Effector memory CD4-positive, alpha-beta T cell (primary cell): ENCODE measurements at places on chromosomes 7 and 10.

DNA sequence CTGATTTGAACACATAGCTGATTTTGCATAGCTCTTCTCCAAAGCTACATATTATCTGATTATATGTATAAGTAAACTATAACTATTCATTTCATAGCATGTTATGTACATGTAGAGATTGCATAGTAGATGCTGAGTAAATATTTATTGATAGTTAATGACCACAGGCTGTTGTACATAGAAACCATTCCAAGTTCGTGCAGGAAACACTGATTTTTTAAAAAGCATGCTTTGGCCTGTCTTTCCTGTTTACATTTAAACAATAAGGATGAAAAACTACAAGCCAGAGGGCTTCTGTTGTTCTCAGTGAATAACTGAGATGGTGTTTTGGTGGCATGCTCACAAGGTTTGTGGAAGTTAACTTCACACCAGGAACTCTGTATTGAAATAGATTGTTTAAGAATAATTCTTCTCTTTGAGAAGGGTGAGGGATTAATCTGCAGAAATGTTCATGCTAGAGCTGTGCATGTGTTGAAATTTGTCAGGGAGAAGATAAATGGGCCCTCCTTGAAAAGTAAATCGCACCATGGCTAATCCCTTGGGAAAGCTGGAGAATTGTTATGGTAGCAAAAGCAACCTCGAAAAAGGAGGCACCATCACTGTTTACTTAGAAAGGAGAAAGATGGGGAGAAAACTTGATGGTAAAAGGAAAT lies 120.2 kb upstream of the SP8 start:
- DNase-seq, result no peak
- H3K27me3 ChIP-seq, result no peaks in the 10 kb centered on the region
- no peaks in the 10 kb centered on the region for H3K36me3 ChIP-seq
- no peaks in the 10 kb centered on the region for H3K4me1 ChIP-seq
- no peak overlapping the region for H3K4me3 ChIP-seq
- H3K27ac ChIP-seq, result no peak overlapping the region

- no peak overlapping the region for H3K4me3 ChIP-seq
- H3K27me3 ChIP-seq, result no peaks in the 10 kb centered on the region
These were observed 131.6 kb downstream of the CD36 start for GRCh38 chr7:80770061-80770460.

- no peak overlapping the region for H3K4me3 ChIP-seq
- no peaks in the 10 kb centered on the region for H3K4me1 ChIP-seq
- no peaks in the 10 kb centered on the region for H3K27me3 ChIP-seq
- no peaks in the 10 kb centered on the region for H3K36me3 ChIP-seq
- no peak for DNase-seq
- no peak overlapping the region for H3K27ac ChIP-seq
These were observed 28.6 kb downstream of the KAT6B start for GRCh38 chr10:74855027-74855426.

GRCh38 chr7:111841596-111842205 lies 279.4 kb upstream of the IMMP2L start:
- H3K36me3 ChIP-seq, result no peaks in the 10 kb centered on the region
- no peaks in the 10 kb centered on the region for H3K4me1 ChIP-seq
- no peak overlapping the region for H3K27ac ChIP-seq
